ENCODE measurements at places on chromosomes 6 and 20.

DNA sequence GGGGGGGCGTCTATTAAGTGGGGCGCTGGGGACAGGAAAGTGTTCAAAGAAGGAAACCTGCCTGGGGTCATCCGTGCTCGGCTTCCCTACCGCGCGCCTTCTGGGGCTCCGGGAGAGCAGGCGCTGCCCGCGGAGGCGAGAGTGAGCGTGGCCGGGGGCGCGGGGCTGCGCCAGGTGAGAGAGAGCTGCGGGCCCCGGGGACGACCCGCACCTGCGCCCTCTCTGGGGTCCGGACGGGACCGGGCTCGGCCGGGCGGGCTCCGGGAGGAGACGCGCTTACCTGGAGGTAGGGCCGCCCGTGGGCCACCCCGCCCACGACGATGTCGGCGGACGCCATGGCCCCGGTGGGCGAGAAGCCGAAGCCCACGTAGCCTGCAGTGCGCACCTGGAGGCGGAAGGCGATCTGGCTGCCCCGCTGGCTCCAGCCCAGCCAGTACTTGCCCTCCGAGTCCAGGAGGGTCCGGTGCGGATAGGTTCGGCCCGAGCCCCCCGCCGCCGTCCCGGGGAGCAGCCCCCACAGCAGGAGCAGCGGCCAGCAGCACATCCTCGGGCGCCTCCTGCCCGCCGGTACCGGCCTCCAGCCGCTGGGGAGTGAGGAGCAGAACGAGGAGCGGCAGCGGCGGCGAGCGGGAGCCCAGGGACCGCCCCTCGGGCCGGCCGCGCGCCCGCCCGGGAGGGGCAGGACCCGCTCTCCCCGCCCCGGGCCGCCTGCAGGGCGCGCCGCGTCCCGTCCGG is at the start of gene MOXD1:
MOXD1 (minus strand) TSS at position 593 of the 735 bp plus-strand sequence; CDS start at position 544, 49 bp downstream.
- peak; percentile 52 for DNase-seq

DNA sequence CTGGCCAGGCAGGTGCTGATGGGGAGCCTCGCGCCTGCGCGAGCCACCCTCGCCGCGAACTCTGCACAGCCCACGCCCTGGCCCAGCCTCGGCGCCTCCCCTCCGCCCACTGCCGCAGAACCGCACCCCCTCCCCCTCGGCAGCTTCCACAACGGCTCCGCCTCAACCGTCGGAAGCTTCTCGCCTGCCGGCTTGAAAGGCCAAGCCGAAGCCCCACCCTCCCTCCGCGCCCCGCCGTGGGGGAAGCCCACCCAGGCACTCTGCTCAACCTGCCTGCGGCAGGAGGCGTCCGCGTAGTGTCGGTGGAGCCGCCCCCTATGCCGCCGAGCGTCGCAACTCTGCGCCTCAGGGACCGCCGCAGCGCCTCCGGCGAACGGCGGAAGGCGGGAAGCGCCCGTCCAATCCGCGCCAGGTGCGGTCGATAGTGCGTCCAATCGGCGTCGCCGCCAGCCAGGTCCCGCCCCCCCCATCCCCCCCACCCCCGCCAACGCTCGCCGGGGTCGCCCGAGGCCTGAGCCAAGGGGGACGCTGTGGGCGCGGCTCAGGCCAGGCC is at the start of gene SYCP2:
SYCP2 (minus strand) TSS at position 342 of the 553 bp plus-strand sequence. CDS start 11,224 bp downstream, outside the sequence.
- peak; percentile 39 for DNase-seq

- peak; percentile 83 for DNase-seq
These were observed 77.0 kb downstream of the DTNBP1 start for GRCh38 chr6:15585760-15586214.

GRCh38 chr20:60749804-60750602 is 502.1 kb upstream of the CDH4 start:
- no peak for DNase-seq

GRCh38 chr6:10407018-10407673 is 7.7 kb downstream of the TFAP2A start:
- DNase-seq: no peak

GRCh38 chr6:136586295-136586694 is 36.1 kb upstream of the MAP7 start:
- no peak for DNase-seq

- no peak for DNase-seq
These were observed 22.4 kb upstream of the SNX9 start for GRCh38 chr6:157800420-157801237.

DNA sequence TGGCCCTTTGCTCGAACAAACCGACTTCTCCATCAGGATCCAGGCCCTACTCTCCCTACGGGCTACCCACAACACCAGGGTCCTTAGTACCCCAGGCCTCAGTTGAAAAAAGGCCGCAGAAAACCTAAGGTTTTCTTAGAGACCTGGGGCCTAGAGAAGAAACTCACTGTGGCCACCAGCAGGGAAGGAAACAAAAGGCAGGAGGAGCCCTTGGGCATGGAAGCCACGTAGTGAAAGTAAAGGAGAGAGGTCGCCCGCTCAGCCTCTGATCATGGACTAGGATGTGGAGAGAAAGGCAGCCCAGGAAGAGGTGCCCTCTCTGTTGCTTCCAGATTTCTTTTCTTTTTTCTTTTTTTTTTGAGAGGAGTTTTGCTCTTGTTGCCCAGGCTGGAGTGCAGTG is 31.5 kb downstream of the CPNE5 start:
- no peak for DNase-seq

- no peak for DNase-seq
These were observed 27.0 kb upstream of the ETV7 start for GRCh38 chr6:36414481-36414880.

- no peak for DNase-seq
These were observed 21.0 kb upstream of the RSPH4A start for GRCh38 chr6:116595247-116595646.

GRCh38 chr20:50460608-50461267 is 49.4 kb upstream of the PTPN1 start:
- no peak for DNase-seq

- no peak for DNase-seq
These were observed 220.0 kb upstream of the THBS2 start for GRCh38 chr6:169473663-169474062.

GRCh38 chr6:4774296-4774695 is 1.9 kb upstream of the CDYL start:
- DNase-seq: no peak

- DNase-seq: peak; percentile 91
These were observed at the start of gene ZNF311 for GRCh38 chr6:29005183-29005885. ZNF311 (minus strand) TSS chr6:29005315; CDS start chr6:29003954, 1,361 bp downstream.

DNA sequence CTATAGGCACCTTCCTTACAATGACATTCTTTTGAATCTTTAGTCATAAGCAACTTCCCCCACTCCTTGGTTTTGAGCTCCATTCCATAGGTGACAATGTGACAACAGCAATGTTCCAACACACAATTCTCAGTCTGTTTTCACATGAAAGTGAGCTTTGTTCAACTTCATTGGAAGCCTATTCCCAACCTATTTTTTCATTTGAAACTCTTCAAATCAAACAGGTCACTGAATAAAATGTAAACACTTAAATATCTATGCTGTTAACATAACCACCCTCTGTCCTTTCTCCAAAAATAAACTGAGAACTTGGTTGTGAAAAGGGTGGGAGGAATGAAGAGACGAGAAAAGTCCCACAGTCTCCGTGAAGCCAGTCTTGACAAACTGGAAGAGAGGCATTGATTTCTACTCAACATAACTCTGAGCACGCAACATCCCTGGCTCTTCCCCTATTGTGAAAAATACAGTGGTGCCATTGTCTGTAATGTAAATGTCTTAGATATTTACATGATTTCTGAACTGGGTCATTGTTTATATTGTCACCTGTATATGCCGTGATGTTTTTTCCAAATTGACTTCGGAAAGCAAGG is 343.1 kb downstream of the TFAP2A start:
- DNase-seq: no peak

GRCh38 chr20:37526839-37527637 is 638 bp downstream of the BLCAP start:
- DNase-seq: no peak

DNA sequence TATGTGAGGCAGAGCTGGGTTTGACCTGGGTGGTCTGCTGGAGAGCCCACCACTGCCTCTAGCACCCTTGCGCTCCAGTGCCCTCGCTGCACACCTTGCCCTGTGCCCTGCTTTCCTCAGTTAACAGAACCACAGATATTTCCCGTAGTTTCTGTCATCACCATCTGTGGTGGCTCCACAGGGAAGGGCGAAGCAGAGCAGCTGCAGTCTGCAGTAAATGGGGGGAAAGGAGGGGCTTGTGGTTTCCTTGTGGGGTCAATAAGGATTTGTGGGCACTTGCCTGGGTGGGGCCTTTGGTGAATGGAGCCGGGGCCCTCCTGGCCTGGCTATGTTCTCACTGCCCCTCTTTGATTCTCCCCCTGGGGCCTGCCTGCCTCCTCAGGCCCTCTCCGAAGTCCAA is 21.2 kb upstream of the CCDC167 start:
- DNase-seq: peak; percentile 26

DNA sequence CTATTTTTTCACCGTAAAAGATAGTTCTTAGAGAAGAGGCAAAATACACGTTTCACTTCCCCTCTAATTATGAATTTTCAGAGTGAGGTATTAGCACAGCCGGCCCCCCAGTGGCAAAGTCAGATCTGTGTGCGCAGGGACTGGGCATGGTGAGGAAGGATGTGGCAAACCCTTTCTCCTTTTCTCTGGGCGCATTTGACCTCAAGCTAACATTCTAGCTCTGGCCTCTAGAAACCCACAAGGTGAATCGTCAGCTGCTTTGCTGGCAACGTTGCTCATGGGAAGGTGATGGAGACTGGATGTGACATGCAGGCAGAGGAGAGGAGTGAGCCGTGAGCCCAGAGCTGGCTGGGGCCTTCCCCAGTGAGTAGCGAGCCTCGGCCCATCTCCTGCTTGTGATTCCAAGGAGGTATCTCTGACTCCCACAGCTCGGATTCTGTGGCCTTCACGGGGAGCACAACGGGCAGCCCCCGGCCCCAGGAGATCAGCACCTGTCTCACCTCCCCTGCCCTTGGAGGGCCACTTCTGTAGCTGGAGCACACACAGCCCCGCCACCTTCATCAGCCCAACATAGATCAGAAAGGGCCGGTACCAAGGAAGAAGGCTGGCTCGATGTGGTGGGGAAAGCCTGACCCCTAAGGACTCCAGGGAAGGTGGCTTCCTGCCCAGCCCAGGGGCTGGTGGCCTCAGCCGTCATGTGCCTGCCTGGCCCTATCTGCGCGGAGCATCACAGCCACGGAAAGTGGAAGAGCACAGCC is 152.8 kb downstream of the TAF4 start:
- DNase-seq: no peak

- no peak for DNase-seq
These were observed 3.1 kb downstream of the NTSR1 start for GRCh38 chr20:62711703-62712101.

GRCh38 chr6:3347247-3347646 is 88.5 kb downstream of the PSMG4 start:
- DNase-seq: no peak

DNA sequence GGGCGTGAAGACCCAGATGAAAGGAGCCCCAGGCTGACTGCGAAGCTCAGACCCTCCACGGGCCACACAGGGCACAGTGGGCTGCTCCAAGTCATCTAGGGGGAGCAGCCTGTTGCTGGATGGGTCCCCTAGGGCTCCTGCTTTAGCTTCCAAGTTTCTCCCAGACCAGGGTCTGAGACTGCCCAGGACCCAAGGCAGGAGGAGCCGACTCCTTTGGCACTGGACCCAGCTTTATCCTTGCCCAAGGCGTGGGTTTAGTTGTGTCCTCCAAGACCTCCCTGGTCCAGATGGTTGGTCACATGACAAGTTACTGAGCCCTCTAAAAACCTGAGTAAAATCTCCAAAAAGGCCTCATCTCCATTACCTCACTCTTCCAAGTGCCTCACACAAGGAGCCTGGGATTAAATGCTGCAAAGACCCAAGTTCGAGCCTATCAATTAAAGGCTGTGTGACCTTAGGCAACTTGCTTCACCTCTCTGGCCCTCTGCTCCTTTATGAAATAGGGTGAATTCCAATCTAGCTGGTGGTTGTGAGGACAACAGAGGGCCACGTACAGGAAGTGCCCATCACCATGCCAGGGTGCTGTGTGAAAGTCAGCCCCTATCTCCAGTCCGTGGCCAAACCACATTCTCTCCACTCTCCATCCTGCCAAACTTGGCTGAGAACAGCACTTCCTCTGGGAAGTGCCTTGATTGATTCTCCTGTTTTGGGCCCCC is 2.5 kb downstream of the NECAB3 start:
- no peak for DNase-seq

- DNase-seq: peak; percentile 46
These were observed 455.0 kb upstream of the SOX4 start for GRCh38 chr6:21138336-21139069.

DNA sequence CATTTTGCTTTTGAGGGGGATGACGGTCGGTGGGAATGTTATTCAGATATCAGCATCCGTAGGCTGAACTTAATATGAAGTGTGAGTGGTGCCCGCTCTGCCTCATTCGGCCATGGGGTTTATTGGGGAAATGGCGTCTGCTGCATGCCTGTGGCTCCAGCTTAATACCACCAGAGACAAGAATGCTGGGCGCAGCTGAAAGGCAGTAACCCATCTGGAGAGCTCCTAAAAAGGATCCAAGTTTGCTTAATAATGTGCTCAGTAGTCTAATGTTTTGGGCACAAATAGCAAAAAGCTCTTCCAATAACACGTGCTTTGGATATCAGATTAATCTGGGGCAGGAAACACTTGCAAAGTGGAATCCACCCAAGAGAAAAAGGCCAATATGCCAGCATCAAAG is 273.0 kb upstream of the TAB2 start:
- DNase-seq: no peak

DNA sequence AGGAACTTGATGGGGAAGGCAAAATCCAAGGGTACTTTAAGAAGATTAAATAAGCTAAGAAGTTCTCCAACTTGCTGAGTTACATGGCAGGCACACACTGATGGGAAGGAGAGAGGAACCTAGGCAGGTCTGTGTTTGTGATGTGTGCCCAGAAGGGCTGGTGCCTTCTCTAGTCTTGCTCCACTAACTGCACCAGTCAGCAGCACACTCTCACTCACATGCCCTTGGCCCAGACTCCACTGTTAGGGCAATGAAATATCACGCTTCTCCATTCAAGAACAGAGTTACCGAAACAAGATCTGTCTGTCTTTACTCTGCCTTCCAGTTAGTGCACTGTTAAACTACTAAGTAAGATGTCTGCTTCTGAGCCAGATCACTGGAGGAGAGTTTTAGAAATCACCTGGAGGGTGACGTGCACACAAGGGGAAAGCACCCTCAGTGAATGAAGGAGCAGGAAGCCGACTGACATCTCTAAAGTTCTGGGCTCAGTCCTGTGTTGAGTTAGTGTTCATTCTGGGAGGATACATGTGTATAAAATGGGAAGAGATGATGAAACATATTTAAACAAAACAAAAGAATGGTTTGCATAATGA is 251.1 kb downstream of the FOXC1 start:
- DNase-seq: no peak

DNA sequence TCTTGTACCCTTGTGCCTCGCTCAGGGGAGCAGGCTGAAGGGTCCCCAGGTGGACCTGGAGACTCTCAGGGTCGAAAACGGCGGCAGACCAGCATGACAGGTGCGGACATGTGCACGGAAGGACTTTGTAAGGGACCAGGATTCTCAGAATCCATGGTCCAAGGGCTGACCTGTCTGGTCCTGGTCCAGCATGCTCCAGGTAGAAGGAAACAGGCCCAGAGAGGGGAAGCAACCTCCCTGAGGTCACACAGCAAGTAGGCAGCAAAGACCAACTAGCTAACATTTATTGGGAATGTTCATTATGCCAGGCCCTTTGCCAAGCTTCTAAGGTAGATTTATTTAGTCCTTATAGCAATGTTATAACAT is 5.9 kb downstream of the CDKN1A start:
- DNase-seq: no peak

GRCh38 chr6:156790711-156791319 is 13.6 kb downstream of the ARID1B start:
- DNase-seq: no peak

GRCh38 chr6:131453803-131454202 is 119.2 kb upstream of the ARG1 start:
- no peak for DNase-seq
